ENCODE measurements at places on chromosomes 3 and 15.
A peak's percentile ranks its signal among the peaks of the same experiment; 100 is the strongest.

DNA sequence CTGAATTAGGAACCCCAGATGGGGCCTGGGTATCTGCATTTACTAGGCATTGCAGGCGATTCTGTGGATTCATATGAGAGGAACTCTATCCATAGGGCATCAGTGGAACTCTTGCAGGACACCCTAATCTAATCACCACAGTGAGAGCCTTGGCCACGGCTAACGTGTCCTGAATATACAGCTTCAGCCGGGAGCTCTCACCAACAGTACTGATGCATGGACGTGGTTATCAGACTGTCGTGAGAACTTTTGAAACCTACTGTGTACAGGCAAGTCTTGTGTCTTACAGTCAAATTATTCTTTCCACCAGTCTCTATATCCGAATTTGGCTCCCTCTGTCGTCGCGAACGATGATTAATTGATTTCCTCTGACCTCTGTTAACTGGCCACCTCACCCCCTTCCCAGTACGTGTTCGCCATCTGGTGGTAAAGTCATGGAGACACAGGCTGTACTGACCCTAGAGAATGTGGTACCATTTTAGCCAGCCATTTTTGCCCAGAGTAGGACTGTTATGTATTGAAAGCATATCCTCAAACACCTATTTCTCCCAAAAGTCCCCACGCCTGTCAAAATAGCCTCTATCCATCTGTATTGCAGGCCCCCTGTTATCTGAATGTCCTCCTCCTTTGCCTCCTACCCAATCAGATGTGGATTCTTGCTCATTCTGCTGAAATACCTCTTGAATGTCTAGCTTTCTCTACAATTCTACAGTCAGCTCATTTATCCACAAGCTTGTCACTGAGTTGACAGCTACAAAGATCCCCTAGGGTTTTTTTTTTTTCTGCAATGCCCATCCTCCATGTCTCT, 39.7 kb downstream of the GLDN start:
- DNase-seq, result no peak

- DNase-seq, result no peak
Measured at GRCh38 chr3:127123533-127123932, 69.4 kb upstream of the PRR23E start.

GRCh38 chr3:56113231-56113630, 355.0 kb downstream of the ERC2 start:
- no peak for DNase-seq

DNA sequence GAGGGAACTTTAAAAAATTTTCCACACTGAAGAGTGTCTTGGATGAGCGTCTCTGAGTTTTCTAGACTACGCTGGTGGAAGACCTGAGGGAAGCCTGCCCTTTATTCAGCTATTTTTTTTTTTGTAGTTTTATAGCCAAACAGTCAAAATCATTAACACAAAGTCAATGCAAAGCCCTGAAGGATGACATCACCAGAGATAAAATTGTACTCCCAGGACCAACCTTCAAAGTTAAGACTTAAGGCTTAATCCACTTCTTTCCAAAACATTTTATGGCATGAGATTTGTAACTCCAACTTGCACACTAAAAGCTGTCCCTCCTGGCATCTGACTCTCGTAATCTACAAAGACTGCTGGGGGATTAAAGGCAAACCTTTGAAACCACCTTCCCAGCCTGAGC, 263.4 kb upstream of the LYSMD4 start:
- DNase-seq, result no peak

- DNase-seq, result no peak
Measured at GRCh38 chr3:923161-923910, 169.5 kb upstream of the CNTN6 start.

DNA sequence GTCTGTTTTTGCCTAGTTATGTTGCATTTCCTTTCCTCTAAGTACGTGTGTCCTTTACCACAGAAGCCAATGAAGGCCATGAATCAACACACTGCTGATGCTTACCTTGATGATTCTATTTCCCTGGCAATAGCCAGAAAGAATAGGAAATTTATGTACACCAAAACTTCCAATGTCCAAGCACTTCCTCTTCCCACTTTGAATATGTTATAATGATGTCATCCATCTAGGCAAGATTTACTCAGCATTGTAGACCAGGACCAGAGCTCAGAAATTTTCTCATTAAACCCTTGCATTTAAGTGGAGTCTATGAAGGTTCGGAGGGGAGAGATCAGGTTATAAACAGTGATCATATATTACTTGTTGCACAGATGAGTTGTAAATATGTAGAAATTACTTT, 126.0 kb downstream of the THRB start:
- no peak for DNase-seq

GRCh38 chr3:33717616-33717865, 513 bp downstream of the CLASP2 start:
- peak; percentile 18 for DNase-seq

DNA sequence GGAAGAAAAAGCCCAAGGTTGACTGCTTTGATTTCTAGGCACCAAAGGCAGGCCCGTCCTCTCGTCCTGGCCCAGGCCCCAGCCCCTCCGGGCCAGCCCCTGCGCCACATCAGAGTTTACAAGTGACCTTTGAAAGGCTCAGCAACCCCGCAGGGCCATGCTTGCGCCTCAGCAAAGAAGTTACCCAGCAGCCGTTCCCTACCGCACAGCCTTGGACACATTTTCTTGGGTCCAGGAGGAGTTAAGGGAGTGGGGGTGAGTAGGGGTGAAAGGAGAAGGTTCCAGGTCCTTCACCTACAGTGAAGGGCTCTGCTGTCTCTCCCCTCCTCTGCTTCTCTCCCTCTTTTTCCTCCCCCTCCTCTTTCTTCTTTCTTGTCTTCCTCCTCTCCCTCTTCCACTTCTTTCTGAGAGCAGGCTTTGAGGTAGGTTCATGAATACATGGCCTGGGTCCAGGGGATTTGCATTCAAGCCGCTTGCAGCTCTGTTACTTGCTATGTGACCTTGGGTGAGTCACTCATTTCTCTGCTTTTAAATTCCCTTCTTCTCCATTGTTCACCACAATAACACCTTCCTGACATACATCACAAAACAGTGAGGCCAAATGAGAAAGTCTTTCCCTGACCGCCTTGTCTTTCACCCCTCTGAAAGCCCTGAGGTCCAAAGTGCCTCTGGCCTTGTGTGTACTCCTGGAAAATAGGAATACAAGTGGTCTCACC, 223.3 kb upstream of the TPRG1 start:
- no peak for DNase-seq

GRCh38 chr15:74182131-74182530, 8.6 kb downstream of the ISLR start:
- DNase-seq, result no peak

GRCh38 chr15:27573805-27574485, 525.2 kb downstream of the OCA2 start:
- DNase-seq, result no peak

DNA sequence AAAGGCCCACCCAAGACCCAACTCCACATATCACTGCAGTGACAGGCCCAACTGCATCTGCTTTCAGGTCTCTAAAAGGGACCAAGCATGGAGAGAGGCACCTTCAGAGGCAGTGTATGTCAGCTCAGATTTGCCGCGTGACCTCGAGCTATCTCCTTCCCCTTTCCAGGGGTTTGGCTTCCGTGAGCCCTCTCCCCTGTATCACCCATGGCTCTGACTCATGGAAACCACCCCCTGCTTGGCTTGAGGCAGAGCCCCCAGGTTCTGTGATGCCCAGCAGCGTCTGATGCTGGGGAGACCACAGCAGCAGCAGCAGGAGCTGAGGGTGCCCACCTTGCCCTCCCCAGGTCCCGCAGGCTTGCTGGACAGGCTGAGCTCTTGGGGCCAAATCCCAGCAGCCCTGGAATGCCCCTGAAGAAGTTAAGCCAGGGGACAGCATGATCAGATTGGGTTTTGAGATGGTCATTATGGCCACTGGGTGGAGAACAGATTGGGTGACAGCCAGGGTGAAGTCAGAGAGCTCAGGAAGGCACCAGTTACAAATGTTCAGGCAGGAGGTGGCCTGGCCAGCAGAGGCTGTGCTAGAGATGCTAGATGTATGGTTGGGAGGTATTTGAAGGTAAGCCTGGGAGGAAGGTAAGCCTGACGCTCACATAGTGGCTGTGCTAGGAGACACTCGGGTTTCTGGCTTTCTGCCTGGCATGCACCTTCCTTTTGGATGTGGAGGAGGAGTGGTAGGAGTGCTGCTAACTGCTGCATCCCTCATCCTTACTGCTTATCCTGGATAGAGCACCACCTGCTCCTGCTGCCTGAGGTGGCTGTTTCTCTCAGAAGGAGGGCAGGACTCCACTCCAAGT, 42.9 kb downstream of the FGD5 start:
- no peak for DNase-seq

DNA sequence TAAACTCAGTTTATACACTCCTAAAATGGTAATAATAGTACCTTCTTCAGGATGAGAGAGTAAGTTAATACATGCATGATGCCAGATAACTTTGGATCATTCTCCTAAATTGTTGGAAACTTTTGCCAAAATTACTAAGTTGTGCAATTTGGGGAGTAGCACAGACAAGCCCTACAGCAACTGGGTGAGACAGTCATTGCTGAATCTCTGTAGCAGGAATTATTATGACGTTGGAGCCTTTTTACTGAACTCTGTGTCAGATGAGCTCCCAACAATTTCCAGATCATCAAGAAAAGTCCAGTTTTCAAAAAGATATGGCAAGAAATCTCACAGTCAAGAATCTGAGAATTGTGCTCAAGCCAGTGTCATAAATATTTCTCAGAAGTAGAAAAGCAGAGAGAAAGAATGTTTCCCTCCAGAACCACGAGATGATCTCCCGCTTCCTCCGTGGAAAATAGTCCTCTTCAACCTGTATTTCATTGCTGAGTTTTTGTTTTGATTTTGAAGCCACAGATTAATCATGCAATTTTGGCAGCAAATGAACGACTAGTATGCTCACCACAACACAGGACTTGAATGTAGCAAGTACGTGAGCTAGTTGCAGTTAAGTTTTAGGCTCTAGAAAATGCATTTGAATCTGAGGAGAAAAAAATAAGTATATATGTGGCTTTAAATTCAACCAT, 485.4 kb downstream of the CNTN6 start:
- DNase-seq, result no peak

DNA sequence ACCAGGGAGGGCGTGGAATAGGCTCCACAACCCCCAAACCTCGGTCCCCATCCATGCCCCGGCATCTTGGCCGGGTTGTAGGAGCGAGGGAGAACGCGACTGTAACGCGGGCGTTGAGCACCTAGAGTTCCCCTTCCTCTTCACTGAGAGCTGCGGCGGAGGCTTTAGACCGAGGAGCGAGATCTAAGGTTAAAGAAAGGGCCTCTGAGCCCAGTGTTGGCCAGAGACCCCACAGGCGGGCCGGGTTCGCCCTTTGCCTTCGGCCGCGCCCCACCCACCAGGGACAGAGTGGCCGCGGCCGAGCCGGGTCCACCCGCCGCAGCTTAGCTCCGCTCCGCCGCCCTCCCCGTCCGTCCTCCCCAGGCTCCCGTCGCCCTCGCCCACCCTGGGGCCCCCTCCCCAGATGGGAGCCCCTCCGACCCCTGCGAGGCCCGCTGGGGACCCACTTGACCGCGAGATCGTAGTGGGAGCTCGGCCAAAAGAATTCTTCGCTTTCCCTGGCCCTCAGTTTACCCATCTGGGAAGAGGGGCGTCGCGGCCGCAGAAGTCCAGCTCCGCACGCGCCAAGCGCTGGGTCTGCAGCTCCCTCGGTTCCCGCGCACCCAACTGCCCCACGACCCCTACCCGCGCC, 425 bp downstream of the ANPEP start:
- DNase-seq, result no peak

DNA sequence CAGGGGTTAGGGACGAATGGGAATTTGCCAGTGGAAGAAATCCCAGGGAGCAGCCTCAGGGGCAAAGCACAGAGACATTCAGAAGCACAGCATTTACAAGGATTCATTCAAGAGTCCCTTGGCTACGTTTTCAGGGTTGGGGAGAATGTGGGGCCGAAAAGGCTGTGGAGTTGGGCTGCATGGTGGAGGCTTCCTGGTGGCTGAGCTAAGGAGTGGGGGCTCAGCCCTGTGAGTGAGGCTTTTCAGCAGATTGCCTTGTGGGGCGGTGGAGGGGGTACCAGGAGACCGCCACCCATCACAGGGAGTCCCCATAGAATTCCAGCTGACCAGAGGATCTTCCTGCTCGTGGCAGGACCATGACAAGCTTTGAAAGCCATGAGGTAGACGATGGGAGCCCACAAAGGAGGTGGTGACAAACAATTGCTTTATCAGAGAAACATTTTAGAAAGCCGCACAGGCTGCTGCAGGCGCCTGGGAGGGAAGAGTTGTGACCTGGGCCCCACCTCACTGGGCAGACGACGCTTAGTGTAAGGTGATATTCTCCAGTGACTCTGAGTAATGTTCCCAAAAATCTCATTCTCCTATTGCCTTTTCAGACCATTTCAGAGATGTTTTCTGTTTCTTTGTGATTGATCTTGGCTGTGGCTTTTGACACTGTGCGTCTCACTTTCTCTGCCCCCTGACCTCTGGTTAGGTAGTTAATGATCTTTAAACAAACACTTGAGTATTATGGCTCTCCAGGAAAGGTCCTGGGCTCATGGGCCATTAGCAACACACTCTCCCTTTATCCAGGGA, 128.0 kb downstream of the DNAJB8 start:
- no peak for DNase-seq

- no peak for DNase-seq
Measured at GRCh38 chr3:72437661-72438406, 410.4 kb downstream of the SHQ1 start.

- DNase-seq, result no peak
Measured at GRCh38 chr3:69329892-69330291, 56.0 kb downstream of the FRMD4B start.

- no peak for DNase-seq
Measured at GRCh38 chr3:32138545-32139104, 32.2 kb downstream of the GPD1L start.

DNA sequence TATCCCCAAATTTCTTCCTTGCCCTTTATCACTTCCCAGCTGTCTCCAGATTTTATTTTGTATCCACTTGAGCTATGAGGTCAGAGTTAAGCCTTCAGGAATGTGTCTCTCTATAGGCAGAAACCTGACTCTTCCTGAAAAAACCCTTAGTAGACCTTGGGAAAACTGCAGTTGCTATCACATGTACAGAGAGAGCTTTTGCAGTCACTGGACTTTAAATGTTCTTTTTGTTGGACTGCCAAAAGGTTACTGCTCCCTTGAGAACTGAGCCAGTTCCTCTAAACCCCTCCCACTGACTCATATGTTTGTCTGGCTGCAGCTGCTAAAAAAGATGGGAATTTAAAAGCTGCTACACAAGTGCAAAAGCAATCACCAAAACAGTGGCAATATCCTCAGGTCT, 169.1 kb upstream of the CCDC54 start:
- DNase-seq, result no peak

- DNase-seq, result no peak
Measured at GRCh38 chr3:57752307-57752706, 3.8 kb upstream of the SLMAP start.

- DNase-seq, result no peak
Measured at GRCh38 chr3:179276001-179276400, 25.1 kb upstream of the KCNMB3 start.

Measured in stimulated activated CD8-positive, alpha-beta memory T cell treated with anti-CD3 and anti-CD28 coated beads, Interleukin-15, amount 100 ng/mL, for 1 hour (primary cell).